ENCODE measurements at places on chromosomes 2 and 18.

GRCh38 chr2:24626131-24626530 is 135.1 kb downstream of the NCOA1 start:
- DNase-seq: no peak

DNA sequence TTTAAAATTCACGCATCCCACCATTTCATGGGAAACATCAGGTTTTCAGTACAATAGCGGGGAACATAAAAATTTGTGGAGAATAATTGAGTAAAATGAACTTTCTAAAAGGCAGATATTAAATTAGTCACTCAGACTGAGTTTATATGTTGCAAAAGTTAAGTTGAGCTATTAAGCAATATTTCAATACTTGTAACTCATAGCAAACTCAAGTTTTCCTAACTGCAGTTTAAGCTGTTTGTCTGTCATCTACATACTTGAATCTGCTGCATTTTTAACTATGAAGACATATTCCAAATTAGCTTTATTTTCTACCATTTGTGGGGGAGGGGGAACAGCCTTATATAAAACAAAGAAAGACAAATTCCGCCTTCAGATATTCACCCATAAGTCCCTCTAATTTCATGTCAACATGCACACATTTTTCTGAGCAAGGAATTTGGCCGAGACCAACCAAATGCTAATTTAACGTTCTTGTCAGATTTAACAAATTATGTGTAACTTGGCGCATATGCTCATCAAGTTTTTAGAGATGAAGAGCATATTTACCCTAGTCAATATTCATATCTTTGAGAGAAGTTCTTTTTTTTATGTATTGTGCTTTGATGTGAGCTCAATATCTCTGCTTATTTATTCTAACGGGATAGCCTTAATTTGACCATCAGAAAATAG is 462.9 kb downstream of the TXNL1 start:
- no peak for DNase-seq

- no peak for DNase-seq
Measured at GRCh38 chr2:1219901-1220573, 193.2 kb upstream of the TPO start.

- DNase-seq: no peak
Measured at GRCh38 chr18:8212896-8213780, 396.1 kb upstream of the RAB12 start.

DNA sequence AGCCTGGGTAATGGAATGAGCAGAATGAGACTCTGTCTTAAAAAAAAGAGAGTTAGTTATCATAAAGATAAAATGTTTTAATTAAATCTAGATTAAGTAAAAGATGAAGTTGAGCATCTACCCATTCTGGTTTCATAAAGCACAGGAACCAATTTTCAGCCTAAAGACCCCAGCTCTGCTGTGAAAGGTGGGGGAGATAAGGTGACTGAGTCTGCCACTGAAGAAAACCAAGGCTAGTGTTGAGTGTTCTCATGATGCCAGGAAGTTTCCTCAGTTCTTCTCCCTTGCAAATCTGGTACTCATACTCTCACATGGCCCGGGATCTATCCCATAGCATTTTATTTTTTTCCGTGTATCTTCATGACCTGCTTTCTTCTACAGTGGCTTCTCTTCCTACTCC is 10.4 kb upstream of the CXCR4 start:
- DNase-seq: no peak

- no peak for DNase-seq
Measured at GRCh38 chr2:237435844-237436587, 22.1 kb upstream of the COL6A3 start.

GRCh38 chr2:46076875-46077274 is 220.3 kb upstream of the EPAS1 start:
- DNase-seq: no peak

DNA sequence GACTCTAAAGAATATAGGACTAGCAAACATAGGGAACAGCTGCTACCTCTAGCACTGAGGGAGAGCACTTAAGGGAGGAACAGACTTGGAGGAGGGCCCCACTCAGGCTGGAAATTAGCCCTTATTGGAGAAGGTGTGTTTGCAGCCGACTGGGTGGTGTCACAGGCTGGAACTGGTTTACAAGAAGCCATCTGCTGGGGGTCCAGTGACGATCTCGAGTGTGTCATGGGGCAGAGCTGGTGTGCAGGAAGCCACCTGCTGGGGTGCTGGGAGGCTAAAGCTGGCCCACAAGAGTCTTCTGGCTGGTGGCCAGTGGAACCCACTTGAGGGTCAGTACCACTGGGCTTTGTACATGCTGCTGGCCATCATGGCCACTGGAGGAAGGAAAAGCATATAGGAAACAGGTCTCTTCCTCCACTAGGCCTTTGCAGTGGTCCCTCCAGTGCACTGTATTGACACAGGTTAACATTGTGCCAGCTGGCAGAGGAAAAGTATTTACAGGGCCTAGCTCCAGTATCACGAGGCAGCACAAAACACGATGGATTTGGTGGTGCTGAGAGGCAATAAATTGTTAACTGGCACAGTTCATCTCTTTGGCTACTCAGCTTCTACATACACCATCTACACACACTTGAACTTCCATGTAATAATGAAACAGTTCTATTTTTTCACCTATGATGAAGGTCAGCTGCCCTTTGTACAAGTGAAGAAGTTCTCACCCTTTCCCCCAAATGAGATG is 43.6 kb downstream of the MAP3K20 start:
- no peak for DNase-seq

DNA sequence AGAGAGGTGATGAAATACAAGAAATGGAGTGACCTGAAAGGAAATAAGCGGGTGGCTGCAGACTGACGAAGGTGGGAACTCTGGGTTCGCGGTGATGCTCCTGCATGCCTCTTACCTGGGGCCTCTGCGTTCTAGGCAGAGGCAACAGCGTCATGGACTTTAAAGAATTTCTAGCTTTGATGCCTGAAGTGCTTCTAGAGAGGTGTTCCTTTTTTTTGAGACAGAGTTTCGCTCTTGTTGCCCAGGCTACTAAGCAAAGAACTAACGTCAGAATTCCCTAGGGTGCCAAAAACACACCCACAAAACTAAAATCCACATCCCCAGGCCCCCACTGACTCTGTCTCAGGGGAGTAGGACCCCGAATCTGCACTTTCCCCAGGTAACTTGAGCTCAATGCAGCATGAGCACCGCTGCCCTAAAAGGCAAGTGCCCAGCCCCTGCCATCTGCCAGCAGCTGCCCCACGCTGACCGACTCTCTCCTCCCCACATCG is 110.5 kb upstream of the ID2 start:
- DNase-seq: no peak

- DNase-seq: no peak
Measured at GRCh38 chr18:77528872-77529271, 279.2 kb downstream of the GALR1 start.

GRCh38 chr2:178397002-178397605 is 53.9 kb downstream of the PRKRA start:
- DNase-seq: no peak

- DNase-seq: no peak
Measured at GRCh38 chr2:71706836-71707235, 253.5 kb downstream of the DYSF start.

DNA sequence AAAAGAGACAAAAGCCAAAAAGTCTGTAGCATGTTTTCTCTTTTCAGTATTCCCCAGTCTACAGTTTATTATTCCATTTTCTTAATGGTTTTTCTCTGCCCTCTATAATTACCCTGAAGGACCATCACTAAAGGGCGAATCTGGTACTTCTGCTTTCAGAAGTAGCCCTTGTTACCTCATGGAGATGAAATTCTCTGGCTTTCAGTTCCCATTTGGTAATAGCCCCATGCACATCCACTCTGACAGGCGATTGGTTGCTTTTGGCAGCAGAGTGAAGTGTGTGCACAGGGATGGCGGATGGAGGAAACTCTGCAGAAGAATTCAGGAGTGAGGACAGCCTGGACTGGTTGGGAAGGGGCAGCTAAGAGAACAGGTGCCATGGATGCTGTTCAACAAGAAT is 66.3 kb upstream of the NABP1 start:
- DNase-seq: no peak

- DNase-seq: no peak
Measured at GRCh38 chr18:55932675-55933074, 344.7 kb upstream of the TCF4 start.

- no peak for DNase-seq
Measured at GRCh38 chr2:65985986-65986385, 448.9 kb upstream of the MEIS1 start.

- no peak for DNase-seq
Measured at GRCh38 chr2:189569295-189569910, 11.2 kb downstream of the SLC40A1 start.

DNA sequence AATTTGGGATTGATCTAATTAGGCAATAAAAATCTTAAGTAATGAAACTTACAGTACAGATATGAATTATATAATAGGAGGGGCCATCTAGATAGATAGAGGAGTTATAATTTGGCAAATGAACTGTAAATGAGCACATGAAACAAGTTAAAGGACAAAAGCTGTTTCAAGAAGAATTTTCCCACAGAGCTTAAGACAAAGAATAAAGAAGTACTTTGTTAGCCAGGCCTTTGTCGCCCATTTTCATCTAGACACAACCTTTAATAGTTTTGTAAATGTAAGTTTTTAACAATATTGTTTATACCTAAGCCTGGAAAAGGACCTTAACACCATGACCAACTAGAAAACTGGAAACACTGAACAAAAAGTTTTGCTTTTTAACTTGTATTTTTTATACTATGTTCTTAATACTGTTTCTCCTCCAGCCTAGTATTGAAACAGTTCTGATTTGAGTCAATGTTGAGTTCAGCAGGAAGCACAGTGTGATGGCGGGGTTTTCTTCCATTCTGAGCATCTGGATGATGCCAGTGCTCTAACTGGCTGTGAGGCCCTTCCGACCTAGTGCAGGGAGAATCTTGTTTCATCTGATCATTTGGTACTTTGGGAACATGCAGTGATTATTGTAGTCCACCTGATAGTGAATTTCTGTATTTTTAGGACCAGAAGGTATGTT is 37.6 kb downstream of the FARP2 start:
- no peak for DNase-seq

DNA sequence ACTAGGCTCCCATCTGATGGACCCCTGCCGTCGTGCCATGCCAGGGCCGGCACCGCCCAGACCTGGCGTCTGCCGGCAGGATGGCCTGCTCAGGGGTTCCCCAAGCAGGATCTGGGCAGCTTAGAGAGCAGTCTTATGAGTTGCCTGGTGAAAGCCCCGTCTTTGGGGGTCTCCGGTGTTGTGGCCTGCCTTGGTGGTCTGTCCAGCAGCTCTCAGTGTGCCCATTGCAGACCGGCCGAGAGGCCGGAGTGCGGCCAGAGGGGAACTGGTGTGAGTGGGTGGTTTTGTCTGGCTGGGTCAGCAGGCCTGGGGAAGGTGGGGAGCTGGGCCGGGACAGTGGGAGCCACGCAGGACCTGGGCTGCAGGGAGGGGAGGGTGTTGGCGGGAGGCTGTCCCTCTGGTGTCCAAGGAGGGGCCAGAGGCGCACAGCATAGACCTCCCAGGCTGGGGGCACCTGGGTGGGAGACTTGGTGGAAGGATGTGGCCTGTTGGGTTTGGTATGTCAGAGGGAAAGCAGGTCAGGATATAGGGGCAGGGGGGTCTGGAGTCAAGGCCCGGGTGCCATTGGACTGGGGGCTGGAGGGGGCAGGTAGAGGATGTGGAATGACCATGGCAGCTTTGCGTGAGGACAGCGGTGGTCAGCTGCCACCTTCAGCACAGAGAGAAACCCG is 16.5 kb downstream of the GPC1 start:
- no peak for DNase-seq

DNA sequence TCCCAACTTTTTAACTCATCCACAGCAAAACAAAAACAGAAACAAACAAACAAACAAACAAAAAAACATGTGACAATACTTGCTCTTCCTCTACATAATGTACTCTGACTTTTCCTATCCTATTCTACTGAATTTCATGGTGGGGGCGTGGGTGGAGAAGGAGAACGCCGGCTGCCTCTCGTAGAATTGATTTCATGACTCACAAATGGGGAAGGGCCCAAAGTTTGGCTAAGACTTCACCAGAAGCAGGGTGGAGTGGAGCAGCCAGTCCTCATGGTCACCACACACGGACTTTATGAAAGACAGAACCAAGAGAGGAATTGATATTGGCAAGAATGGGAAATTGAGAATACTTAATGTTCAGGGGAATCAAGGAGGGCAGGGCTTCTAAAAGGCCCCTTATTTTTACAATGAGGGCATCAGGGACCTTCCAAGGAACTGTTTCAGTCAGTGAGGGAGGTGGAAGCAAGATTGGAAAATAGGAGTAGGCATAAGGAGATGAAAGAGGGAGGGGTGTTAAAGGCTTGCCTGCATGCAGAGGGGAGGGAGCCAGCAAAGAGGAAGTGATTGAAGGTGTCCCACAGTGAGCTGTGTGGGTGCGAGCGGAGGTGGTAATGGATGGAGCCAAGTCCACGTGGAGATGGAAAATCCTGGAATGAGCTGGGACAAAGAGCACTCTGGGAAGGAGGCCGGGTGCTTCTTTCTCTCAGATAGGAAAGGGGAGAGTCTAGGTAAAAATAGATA is 27.9 kb downstream of the MARCHF4 start:
- no peak for DNase-seq

GRCh38 chr2:21836261-21836660 is 712.5 kb downstream of the TDRD15 start:
- no peak for DNase-seq

DNA sequence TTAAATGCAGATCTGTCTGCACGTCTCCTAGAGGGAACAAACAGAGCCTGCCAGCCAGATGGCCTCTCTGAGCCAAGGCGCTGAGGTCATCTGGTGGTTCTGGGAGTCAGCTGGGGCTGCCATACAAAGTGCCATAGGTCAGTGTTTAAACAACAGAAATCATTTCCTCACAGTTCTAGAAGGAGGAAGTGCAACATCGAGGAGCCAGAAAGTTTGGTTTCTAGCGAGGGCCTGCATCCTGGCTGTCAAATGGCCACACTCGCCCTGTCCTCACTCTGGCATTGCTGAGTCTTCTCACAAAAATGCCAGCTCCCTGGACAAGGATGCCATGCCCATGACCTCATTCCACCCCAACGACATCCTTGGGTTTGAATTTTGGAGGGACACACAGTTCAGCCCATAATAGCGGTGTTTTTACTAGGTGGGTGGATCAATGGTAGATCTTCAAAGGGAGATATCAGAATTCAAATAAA is 59.6 kb downstream of the MYT1L start:
- no peak for DNase-seq

GRCh38 chr2:127560201-127560930 is 24.9 kb downstream of the MYO7B start:
- no peak for DNase-seq

- no peak for DNase-seq
Measured at GRCh38 chr18:49613641-49614151, 51.8 kb downstream of the LIPG start.

DNA sequence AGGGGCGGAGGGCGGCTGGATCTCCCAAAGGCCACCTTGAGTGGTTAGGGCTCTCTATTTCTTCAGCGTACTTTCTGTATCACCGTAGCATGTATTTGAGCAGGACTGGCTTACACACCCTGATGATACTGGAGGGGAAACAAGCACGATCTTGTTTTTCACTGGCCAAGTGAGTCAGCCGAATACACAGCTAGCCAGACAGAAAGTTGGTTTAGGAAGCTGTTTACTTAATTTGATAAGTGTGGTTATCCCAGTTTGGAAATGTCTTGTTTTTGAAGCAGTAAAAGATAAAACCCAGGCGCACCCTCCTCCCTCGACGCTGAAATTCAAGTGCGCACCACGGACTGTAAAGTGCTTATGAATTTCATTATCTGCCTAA is 582 bp downstream of the RIOK3 start:
- no peak for DNase-seq

- no peak for DNase-seq
Measured at GRCh38 chr2:38194751-38195150, 118.8 kb upstream of the CYP1B1 start.

Data from activated CD4-positive, alpha-beta T cell treated with anti-CD3 and anti-CD28 coated beads for 4 hours (primary cell).